ENCODE measurements at places on chromosomes 12 and 14.
A peak's percentile ranks its signal among the peaks of the same experiment; 100 is the strongest.

GRCh38 chr12:52828591-52829021 is 5.5 kb downstream of the KRT79 start:
- DNase-seq = no peak
- no peak overlapping the region for H3K4me3 ChIP-seq
- H3K36me3 ChIP-seq = no peaks in the 10 kb centered on the region
- H3K27ac ChIP-seq = no peak overlapping the region

- DNase-seq = no peak
- H3K36me3 ChIP-seq = no peaks in the 10 kb centered on the region
- no peaks in the 10 kb centered on the region for H3K27me3 ChIP-seq
- H3K27ac ChIP-seq = no peak overlapping the region
Measured at GRCh38 chr12:75437564-75437963, 43.0 kb upstream of the GLIPR1 start.

DNA sequence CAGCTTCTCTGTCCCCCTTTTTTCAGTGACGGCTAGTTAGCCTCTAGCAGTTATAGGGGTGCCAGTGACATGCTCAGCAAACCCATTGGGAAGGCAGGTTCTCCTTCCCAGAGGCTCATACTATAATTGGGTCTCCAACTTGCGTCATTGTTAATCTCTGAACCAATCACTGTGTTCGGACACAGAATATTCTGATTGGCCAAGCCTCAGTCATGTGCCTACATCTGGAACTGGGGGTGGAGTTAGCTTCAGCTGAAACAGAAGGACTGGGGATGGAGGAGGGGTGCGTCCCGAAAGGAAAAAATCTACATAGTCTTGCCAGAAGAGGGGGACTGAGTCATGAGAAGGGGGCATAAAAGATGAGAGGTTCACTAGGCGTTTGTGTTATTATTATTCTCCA is 165.6 kb downstream of the SUDS3 start:
- no peaks in the 10 kb centered on the region for H3K4me1 ChIP-seq
- H3K36me3 ChIP-seq = no peaks in the 10 kb centered on the region
- no peak overlapping the region for H3K4me3 ChIP-seq
- no peak for DNase-seq
- no peaks in the 10 kb centered on the region for H3K27me3 ChIP-seq
- H3K27ac ChIP-seq = no peak overlapping the region

GRCh38 chr14:88069677-88070076 is 64.7 kb downstream of the GPR65 start:
- H3K4me1 ChIP-seq = no peaks in the 10 kb centered on the region
- no peak overlapping the region for H3K4me3 ChIP-seq
- H3K36me3 ChIP-seq = no peaks in the 10 kb centered on the region
- no peak overlapping the region for H3K27ac ChIP-seq
- H3K27me3 ChIP-seq = no peaks in the 10 kb centered on the region

DNA sequence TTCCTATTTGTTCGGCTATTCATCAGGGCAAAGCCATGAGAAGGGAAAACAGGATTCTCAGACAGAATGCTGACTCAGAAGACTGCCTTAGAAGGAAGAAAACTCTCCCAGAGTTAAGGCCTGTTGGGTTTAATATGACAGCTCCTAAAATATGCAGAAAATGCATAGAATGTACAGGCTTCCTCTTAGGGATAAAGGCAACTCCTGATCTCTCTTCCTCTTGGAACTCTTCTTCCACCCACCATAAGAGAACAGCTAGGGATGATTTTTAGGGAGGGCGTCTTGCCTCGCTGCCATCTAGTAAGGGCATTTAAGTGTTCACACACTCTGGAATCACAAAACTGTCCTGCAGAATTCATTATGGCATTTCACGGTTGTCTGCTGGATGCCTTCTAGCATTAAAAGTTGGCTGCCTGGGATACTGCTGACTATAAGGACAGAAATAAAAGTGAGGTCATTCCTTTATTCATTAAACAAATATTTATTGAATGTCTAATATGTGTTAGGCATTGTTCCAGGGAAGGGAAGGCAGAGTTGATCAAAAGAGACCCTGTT is 73.7 kb downstream of the DCAF5 start:
- no peaks in the 10 kb centered on the region for H3K27me3 ChIP-seq
- H3K4me3 ChIP-seq = no peak overlapping the region
- H3K36me3 ChIP-seq = peaks cover 27% of the 10 kb centered on the region
- DNase-seq = no peak
- H3K27ac ChIP-seq = no peak overlapping the region

DNA sequence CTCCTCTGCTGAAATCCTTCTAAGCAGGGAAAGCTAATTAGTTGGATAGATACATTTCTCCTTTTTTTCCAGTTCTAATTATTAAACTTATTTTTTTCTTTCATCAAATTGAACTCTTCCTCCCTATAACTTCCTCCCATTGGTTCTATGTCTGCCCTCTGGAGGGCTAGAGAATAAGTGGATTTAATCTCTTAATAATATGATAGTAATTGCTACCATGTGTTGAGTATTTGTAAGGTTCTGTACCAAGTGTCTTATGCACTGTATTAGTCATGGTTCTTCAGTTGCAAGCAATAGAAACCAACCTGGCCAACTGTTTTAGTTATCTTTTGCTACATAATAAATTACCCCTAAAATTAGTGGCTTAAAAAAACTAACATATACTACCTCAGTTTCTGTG is 190.5 kb upstream of the PLXNC1 start:
- no peak overlapping the region for H3K27ac ChIP-seq
- H3K27me3 ChIP-seq = no peaks in the 10 kb centered on the region
- no peak for DNase-seq
- no peak overlapping the region for H3K4me3 ChIP-seq
- H3K4me1 ChIP-seq = no peaks in the 10 kb centered on the region
- no peaks in the 10 kb centered on the region for H3K36me3 ChIP-seq

DNA sequence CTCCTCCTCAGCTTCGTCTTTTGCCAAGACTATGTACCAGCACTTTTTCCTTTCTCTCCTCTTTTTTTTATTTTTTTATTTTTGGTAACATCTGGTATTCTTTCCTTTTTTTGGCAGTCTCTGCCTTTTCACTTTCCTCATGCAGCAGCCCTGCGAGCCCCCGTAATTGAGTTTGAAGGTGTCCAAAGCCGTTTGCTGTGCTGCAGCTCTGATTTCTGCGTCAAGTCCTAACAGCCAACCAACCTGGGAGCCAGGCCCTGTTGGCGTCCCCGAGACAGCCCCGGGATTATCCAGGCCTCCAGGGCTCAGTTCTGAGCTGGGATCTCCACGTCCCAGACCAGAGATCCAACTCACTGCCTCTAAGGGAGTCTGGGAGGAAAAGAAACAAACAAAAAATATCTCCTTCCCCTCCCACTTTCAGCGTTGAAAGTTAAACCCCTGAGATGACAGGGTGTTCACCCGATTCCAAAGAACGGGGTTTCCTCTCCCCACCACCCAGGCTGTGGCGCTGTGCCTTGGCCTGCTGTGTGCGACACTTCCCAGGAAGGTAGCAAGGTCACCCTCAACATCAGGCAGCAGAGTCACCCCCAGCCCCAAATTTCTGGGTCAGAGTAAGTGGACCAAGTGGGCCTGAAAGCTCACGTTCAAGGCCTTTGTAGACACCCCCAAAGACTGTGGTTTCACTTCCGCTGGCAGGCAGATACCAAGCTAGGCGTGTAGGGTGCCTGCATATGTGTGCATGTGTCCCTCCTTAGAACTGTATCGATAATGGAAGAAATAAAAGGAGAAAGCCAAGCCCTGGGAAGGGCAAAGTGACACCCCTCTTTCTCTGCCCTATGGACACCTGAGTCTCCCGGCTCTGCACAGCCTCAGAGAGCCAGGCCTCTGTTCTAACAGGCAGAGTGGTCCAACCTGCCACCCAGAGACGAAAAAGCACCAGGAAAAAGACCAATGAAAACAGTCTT is 11.1 kb downstream of the BCL11B start:
- H3K4me3 ChIP-seq = peak overlapping the region; percentile 43
- H3K27me3 ChIP-seq = no peaks in the 10 kb centered on the region
- peaks cover 16% of the 10 kb centered on the region for H3K36me3 ChIP-seq

GRCh38 chr14:104658325-104658712 is 31.1 kb upstream of the INF2 start:
- no peak overlapping the region for H3K4me3 ChIP-seq
- no peaks in the 10 kb centered on the region for H3K4me1 ChIP-seq
- no peak for DNase-seq
- H3K27me3 ChIP-seq = peaks cover 7% of the 10 kb centered on the region
- H3K36me3 ChIP-seq = no peaks in the 10 kb centered on the region
- H3K27ac ChIP-seq = no peak overlapping the region

- H3K27me3 ChIP-seq = no peaks in the 10 kb centered on the region
- no peak overlapping the region for H3K4me3 ChIP-seq
- DNase-seq = no peak
- peaks cover 4% of the 10 kb centered on the region for H3K4me1 ChIP-seq
- no peak overlapping the region for H3K27ac ChIP-seq
Measured at GRCh38 chr14:49962621-49963020, 69.7 kb downstream of the ARF6 start.

DNA sequence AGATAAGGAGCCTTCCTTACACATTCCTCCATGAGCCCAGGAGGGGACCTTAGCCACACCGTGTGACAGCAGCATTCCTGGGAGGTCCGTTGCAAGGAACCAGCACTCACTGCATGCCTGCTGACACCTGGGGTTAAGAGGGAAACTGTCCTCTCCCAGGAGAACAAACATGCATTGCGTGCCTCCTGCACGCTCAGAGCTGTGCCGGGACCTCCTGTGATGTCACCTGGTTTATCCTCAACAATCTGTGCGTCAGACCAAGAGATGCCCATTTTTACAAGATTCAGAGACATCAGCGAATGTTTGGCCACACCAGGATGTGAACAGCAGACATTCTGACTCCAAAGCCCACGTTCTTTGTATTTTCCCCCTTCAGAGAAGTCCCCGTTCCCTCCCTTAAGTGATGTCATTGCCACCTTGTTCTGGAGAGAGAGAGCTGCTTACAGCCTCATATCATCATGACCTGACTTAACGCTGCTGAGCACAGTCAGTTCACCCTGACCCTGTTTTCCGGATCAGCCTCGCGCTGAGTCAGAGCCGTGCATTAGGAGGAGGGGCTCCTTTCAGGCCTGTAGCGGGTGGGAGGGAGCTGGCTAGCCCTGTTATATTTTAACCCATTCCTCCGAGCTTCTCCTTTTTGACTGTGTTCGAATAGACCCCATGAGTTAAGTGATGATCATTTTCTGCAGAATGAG is 36.2 kb downstream of the TMEM120B start:
- peaks cover 6% of the 10 kb centered on the region for H3K4me1 ChIP-seq
- no peaks in the 10 kb centered on the region for H3K36me3 ChIP-seq
- peak overlapping the region; percentile 11 for H3K27ac ChIP-seq
- H3K27me3 ChIP-seq = no peaks in the 10 kb centered on the region
- no peak for DNase-seq

GRCh38 chr12:12721176-12721751 is 4.1 kb downstream of the CDKN1B start:
- peak overlapping the region; percentile 97 for H3K27ac ChIP-seq
- peaks cover under 1% of the 10 kb centered on the region for H3K4me1 ChIP-seq
- H3K4me3 ChIP-seq = peak overlapping the region; percentile 99
- DNase-seq = no peak
- no peaks in the 10 kb centered on the region for H3K27me3 ChIP-seq
